ENCODE measurements at places on chromosomes 13 and 19.

- no peak for DNase-seq
Observed at GRCh38 chr19:13804830-13805683, 9.8 kb downstream of the ZSWIM4 start.

- DNase-seq: no peak
Observed at GRCh38 chr13:43373400-43373799, 350.0 kb downstream of the DNAJC15 start.

DNA sequence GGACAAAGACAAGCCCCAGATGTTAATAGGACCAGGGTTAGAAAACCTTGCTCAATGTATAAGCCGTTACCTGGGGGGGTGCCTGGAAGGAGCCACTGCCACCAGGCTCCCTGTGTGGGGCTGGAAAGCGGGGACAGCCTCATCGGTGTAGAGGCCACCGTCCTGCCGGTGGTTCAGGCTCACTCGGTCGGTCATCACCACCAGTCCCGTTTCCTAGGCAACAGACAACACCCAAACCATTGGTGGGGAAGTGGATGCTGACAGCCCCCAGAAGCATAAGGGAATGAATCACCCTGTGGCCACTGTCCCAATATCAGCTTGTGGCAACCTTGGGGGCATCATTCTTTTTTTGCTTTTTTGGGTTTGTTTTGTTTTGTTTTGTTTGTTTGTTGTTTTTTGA, 55.8 kb downstream of the CPAMD8 start:
- DNase-seq: no peak

DNA sequence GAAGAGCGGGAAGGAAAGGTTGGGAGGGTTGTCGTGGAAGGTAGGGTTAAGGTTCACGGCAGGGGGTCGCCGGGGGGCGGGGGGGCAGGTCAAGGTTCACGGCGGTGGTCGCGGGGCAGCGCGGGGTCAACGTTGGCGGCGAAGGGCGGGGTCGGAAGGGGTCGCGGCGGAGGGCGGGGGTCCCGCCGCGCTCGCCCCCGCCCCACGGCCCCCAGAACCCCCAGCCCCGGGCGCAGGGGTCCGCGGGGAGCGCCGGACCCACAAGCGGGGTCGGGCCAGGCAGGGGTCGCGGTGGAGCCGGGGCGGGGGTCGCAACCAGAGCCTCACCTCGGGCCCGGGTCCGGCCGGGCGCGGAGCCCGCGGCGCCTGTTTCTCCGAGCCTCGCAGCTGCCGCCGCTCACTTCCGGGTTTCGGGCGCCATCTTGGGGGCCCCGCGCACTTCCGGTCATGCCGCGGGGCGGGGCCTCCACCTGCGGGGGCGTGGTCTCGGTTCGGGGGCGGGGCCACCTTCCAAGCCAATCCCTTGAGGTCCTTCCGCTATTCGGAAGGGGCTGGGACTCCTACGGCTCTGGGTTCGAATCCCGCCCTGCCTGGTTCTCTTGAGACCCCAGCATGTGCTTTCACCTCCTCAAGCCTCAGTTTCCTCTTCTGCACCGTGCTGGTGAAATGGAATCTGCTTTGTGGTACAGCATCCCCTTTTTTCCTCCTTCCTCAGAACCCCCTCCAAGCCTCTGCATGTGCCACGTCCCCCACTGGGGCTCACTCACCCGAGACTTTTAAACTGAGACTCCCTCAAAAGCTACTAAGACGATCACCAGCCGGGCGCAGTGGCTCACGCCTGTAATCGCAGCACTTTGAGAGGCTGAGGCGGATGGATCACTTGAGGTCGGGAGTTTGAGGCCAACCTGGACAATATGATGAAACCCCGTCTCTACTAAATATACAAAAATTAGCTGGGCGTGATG, at the start of gene SBNO2:
Gene SBNO2 (minus strand): TSS at position 424 of the 965 bp plus-strand sequence. CDS start 19,992 bp downstream, outside the sequence.
- DNase-seq: peak; percentile 82

DNA sequence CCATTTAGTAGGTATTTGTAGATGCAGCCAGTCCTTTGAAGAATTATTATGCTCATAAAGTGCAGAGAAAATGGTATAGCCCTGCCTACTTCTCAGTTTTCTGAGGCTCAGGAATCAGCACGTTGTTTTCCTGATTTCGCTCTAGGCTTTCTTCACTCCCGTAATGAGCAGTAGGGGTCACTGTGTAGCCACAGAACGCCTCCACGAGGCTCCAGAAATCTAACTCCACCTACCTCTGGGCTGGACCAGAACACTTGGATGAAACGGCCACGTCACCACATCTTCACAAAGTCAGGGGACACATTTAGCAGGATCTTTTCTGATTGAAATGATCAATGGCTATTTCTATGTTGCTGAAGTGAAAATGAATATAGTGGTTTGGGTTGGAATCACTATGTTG, 49.8 kb upstream of the GTF3A start:
- DNase-seq: peak; percentile 75
